ENCODE measurements at places on chromosomes 5 and 9. TPM values are rescaled to one million over a fixed set of nuclear protein-coding genes. Genes with fewer than 3 reads are reported as not detected.
A peak's percentile ranks its signal among the peaks of the same experiment; 100 is the strongest.

GRCh38 chr9:21982861-21983560 lies 11.2 kb downstream of the CDKN2A start:
- ATAC-seq = no peak

NSD1 gene
- total RNA-seq = 86.1 TPM

IFNA10 gene
- total RNA-seq = not detected

- ATAC-seq = no peak
Observed at GRCh38 chr5:173719731-173720082, 103.3 kb upstream of the BOD1 start.

DNA sequence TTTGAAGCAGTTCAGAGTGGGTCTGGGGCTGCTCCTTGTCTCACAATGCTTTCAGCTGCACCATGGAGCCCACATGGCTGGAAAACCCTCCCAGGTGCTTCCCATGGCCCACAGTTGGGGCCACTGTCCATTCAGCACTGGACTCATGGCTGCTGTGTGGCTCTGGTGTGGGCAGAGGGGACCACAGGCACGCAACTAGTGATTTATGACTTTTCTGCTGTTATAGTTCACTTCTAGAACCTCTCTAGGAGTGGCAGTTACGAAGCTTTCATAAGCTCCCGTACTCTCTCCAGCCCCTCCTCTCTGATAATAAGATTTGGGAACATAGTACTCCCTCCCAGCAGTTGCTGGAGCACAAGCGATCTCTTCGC lies 29.0 kb downstream of the GLRA1 start:
- no peak for ATAC-seq

DNA sequence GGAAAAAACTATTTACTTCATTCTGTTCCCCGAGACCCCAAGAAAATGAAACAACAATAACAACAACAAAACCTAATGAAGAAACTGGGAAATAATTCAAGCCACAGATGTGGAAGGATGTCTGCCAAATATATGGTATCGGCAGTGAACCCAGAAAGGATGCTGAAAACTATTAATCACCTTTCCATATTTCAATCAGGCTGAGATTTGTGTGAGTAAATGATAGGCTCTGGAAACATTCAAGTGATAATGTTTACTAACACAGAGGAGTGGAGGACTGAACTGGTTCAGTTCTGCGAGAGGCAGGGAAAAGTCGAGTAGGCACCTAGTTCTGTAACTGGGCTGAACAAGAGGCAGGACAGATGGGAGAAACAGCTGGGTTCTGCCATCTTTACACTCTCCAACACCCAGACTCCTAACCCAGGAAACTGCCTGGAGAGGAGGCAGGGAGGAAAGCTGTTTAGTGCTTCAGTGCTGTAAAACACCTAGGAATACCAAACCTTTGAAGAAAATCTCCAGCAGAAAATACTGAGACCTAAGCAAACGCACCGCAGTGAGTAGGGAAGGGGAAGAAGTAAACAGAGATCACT lies 96.8 kb upstream of the GNA14 start:
- ATAC-seq = peak; percentile 55

- no peak for ATAC-seq
Observed at GRCh38 chr5:138752341-138752950, 779 bp upstream of the CTNNA1 start.

GRCh38 chr5:14041528-14042192 lies 97.2 kb upstream of the DNAH5 start:
- ATAC-seq = no peak

- ATAC-seq = no peak
Observed at GRCh38 chr5:150497274-150497988, 10.5 kb upstream of the NDST1 start.

DNA sequence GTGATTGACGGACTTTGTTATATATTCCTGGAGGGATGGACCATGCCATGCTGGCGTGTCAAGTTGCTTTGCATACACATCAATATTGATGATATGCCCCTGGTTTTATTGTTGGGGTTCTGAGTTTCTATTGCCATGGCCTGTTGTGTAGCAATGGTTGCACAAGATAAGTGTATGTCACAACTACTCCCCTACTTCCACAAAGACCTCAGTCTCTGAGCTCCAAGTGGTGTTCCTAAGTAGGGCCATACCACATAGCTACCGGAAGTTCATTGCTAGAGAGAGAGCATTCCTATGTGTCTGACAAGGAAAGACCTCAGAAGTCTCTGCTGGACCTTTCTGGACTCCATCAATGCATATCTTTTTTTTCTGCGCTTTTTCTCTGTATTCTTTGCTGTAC lies 19.8 kb downstream of the TXNDC8 start:
- ATAC-seq = no peak

- no peak for ATAC-seq
Observed at GRCh38 chr5:180097163-180097894, 25.8 kb upstream of the RNF130 start.

DNA sequence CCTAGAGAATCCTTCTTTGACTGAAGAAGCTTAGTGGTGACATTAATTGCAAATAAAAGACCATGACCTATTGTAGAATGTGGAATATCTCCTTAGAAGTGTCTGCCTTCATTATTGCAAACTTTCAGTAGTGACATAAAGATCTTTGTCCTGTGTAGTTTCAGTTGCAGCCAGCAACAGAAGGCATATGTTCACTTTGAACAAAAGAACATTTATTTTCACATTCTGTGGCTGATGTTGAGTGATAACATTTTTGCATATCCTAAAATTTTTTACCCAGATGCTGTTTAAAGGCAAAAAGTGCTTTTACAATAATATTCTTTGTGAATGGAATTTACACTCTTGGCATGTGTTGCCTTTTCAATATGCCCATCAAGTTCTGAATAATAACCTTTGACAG lies 165.9 kb downstream of the TMC1 start:
- no peak for ATAC-seq

- no peak for ATAC-seq
Observed at GRCh38 chr5:68271124-68271523, 55.6 kb downstream of the PIK3R1 start.

TTC16 gene
- 2.0 TPM for total RNA-seq

GRCh38 chr9:93110311-93110855 lies 14.4 kb downstream of the CARD19 start:
- no peak for ATAC-seq

GRCh38 chr5:118647587-118647986 lies 340.8 kb downstream of the DTWD2 start:
- no peak for ATAC-seq

GRCh38 chr9:31683116-31683515 lies 701.3 kb upstream of the ACO1 start:
- no peak for ATAC-seq

DNA sequence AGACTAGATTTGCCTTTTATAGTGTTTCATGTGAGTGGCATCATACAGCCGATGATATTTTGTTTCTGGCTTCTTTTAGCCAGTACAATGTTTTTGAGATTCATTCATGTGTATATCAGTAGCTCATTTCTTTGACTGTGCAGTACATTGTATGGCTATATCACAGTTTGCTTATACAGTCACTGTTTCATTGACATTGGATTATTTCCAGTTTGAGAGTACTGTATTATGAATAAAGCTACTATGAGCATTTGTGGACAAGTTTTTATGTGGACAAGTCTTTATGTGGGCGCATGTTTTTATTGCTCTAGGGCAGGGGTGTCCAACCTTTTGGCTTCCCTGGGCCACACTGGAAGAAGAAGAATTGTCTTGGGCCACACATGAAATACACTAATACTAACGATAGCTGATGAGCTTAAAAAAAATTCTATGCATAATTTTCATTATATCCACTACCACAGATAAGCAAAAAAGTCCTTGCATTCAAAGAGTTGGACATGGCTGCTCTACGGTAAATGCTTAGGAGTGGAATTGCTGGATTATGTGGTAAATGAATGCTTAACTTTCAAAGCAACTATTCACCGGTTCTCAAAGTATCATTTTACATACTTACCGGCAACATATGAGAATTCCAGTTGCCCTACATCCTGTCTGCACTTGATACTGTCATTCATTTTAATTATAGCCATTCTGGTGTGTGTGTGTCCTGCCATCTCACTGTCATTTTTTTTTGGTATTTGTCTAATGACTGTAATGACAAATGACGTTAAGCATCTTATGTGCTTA lies 177.8 kb downstream of the RGS3 start:
- no peak for ATAC-seq

RNF180 gene
- not detected for total RNA-seq

IFT74 gene
- 10.3 TPM for total RNA-seq

DNA sequence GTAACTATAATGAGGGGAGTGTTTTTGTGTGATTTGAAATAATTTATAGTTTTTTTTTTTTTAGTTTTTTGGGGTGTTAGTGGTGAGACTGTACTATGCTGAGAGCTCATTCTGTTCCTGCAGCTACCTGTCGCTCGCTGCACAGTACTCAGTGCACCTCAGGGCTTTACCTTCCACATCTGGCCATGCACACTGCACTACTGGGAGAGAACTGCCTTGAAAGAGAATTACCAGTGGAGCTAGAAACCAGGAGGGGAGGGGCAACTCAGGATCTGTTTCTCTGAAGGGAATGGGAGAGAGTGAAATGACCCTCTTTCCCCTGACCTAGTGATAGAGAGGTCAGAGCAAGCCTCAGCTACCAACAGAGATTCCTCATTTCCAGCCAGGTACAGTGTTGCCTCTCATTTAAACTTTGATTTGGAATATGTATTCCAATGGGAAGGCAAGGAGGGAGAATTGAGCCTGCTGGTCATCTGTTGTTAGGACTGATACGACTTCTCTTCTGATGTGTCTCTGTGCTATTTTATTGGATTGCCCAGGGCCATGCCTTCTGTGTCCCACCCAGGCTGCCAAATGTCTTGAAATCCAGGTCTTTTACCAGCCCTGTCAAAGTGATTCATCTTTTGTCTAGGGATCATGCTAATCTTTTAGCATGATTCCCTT lies 8.9 kb downstream of the ATG10 start:
- no peak for ATAC-seq

C9 gene
- total RNA-seq = not detected

- ATAC-seq = peak; percentile 88
Observed at GRCh38 chr9:37290940-37291485, 131.5 kb upstream of the GRHPR start.

- no peak for ATAC-seq
Observed at GRCh38 chr5:2755076-2755680, 3.7 kb upstream of the IRX2 start.

PCDHB2 gene
- 0.06 TPM for total RNA-seq

IFNK gene
- total RNA-seq = not detected
